Stimulated activated CD4-positive, alpha-beta T cell treated with anti-CD3 and anti-CD28 coated beads, Interleukin-4, amount 100 ng/mL, for 1 hour (primary cell): ENCODE measurements at places on chromosomes 3 and 15.

- no peak for DNase-seq
Measured at GRCh38 chr3:149388001-149388440, 10.6 kb upstream of the TM4SF1 start.

DNA sequence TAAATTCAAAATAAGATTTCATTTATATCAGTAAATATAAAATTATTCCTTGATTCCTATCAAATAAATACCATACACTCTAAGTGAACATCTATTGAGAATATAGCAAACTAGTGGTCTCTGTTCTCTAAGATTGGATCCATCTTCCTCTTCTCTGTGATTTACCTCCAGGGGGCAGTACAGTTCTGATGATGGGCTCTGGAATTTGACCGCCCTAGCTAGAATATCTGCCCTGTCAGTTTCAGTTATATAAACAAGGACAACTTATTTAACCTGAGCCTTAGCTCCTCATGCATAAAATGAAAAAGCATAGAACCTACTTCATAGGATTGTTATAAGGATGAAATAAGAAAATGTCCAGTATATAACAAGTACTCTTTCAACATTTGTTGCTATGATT, 171.1 kb upstream of the CCDC54 start:
- no peak for DNase-seq

GRCh38 chr15:65529762-65530317, 423 bp upstream of the HACD3 start:
- no peak for DNase-seq

GRCh38 chr3:53677413-53677812, 168.8 kb downstream of the CHDH start:
- no peak for DNase-seq

GRCh38 chr3:186160691-186161243, 51.9 kb upstream of the ETV5 start:
- no peak for DNase-seq

DNA sequence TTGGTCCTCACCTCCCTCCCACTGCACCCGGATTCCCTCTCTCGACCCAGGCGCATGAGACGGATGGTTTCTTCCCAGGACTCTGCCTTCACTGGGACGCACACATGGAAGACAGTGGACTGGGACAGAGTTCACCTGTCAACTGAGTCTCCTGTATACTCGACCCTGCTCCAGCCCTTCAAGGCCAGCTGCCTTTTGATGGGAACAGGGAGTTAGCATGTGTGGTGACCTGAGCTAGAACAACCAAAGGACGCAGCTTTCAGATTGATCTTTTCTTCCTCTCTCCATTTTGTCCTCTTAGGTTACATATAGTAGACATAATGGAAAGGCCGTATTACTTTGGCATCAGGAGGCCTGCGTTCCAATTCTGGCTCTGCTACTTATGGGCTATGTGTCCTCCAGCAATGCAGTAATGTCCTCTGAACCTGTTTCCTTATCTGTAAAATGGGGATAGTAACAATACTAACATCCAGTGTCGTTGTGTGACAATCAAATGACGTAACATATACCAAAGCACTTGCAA, 94.1 kb downstream of the PEX5L start:
- no peak for DNase-seq

- no peak for DNase-seq
Measured at GRCh38 chr3:182149594-182149993, 437.9 kb downstream of the SOX2 start.

DNA sequence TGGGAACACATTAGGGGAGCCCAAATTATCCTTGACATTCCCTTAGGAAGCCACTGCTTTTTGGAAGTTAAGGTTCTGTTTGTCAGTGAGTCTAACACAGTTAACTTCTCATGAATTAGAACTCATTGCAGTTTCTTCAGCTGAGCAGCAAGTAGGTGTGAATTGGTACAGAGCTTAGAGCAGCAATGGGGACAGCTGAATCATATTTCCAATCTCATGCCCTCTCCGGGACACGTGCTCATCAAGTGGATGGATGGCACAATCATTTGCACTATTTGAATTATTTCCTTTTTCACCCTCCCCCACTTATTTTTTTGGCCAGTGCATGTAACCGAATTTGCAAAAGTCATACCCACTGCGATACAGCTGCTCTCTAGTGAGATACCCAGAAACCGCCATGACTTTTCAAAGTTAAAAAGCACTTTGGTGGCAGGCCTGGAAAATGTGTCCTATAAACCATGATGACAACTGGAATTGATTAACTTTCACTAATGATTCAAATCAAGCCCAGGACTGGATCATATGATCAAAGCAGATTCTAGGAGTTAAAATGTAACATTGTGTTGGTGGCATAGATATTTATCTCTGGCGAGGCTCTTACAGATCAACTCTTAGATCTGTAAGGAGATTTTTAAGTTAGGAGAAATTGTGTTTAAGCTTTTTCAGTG, 76.4 kb downstream of the EBLN2 start:
- no peak for DNase-seq

- DNase-seq = peak; percentile 52
Measured at GRCh38 chr3:17025594-17026139, 140.9 kb downstream of the PLCL2 start.

DNA sequence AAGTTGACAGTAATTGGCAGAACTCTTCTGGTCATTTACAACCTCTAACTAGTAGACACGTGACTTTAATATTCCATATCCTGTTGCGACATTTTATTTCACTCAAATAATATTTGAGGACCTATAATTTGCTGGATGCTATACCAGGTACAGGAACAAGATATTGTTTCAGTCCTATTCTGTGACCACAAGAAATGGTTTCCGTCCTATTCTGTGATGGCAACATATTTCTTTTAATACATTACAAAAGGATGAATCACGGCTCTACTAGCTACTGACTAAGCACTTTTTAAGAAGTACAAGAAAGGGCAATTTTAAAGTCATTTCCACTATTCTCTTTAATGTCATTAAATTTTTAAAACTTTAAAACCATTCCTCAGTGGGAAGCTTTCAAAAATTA, 400.2 kb downstream of the CNTN3 start:
- no peak for DNase-seq

GRCh38 chr3:12963231-12963896, 109.9 kb downstream of the IQSEC1 start:
- DNase-seq = no peak

DNA sequence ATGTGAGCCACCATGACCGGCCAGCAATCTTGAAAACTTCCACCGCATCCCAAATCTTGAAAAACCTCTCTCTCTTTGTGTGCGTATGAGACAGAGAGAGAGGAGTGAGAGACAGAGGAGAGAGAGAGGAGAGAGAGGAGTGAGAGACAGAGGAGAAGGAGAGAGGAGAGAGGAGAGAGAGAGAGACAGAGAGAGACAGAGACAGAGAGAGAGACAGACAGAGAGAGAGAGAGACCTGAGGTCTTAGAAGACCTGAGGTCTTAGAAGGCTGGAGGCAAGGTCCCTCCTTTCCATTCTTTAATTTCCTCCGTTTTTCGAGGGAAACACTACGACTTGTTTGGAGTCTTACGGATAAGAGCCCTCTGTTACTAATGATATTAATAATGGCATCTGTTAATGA, 39.5 kb downstream of the TMEM40 start:
- no peak for DNase-seq

DNA sequence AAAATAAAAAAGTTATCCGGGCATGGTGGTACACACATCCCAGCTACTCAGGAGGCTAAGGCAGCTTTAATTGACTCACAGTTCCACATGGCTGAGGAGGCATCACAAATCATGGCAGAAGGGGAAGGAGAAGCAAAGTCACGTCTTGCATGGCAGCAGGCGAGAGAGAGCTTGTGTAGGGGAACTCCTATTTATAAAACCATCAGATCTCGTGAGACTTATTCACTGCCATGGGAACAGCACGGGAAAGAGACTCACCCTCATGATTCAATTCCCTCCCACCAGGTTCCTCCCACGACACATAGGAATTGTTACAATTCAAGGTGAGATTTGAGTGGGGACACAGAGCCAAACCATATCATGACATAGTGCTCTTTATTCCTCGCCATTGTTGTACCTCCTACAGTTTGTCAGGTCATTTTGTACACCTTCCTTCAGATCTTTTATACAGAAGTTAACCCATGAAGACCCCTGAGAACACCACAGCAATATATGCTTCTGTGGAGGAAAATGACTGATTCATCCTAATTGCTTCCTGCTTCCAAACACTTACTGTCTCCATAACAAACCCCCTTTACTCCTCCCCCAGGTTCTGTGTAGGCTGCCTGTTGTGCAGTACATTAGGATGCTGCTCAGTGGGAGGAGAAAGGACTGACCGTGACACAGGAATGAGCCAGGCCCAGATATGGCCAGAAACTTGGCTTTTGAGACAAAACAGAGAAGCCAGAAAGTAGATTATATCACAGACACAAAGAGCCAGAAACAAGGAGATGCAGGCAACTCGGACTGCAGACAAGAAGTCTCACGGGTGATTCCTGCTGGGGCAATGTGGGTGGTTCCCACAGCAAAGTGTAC, 67.9 kb upstream of the HEG1 start:
- DNase-seq = no peak

DNA sequence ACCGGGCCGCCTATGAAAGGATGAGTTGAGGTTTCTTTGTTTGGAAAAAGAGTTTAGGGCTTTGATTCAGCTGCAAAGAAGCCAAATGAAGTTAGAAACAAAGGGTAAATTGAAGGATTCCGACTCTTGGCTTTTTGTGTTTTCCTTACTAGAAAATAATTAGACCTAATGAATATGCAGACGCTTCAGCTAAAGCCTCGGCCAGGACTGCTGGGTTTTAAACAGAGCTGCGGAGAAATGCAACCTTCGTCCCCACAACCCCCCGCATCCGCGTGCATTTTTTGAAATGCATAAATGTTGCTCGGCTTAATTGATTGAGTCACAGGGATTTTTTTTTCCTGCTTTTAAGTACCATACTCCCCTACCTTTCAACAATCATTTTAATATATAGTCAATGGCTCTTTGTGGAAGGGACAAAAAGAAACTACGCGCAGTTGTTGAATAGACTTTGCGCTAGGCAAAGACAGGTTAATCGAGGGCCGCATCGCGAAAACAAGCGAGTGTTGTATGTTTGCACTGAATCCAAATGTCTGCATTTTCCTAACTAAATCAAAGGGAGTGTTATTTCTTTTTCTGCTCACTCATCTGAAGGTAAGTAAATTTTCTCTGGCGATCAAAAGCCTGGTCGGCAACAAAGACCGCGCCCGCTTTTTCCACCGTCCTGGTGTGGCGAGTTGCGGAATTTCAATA, 1.3 kb upstream of the ZIC4 start:
- no peak for DNase-seq

- DNase-seq = no peak
Measured at GRCh38 chr3:57060089-57060821, at the start of gene SPATA12. SPATA12 (plus strand) TSS chr3:57060664; CDS start chr3:57073695, 13,031 bp downstream.

- no peak for DNase-seq
Measured at GRCh38 chr3:130084436-130084980, 2.9 kb downstream of the ALG1L2 start.

DNA sequence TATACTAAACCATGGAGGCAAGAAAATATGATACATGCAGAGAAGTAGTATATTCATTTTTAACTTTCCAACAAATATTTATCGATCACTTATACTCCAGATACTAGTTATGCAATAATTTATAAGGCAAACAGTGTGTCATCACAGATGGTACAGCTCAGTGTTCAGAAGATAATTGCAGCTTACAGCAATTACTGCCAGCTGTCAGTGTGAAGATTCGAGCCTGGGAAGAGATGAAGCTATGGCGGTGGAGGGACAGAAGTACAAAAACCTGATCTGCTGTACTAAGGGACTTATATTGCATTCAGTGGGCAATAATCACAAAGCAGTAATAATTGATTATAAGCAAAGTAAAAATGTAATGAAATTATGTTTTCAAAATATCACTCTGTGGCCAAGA, 170.6 kb upstream of the EPHA3 start:
- no peak for DNase-seq
